ENCODE measurements at places on chromosomes 7 and 10. TPM values are rescaled to one million over a fixed set of nuclear protein-coding genes. Genes with fewer than 3 reads are reported as not detected.
A peak's percentile ranks its signal among the peaks of the same experiment; 100 is the strongest.

The WEE2 gene
- not detected for total RNA-seq

The CFAP70 gene
- 2.5 TPM for total RNA-seq

The CHRM2 gene
- not detected for total RNA-seq

The CALHM2 gene
- total RNA-seq: 40.3 TPM

The TRPV6 gene
- not detected for total RNA-seq

The SRRM3 gene
- total RNA-seq: 4.8 TPM

The NRCAM gene
- 9.1 TPM for total RNA-seq

The PAPOLB gene
- 0.22 TPM for total RNA-seq

The PLXNA4 gene
- 133 TPM for total RNA-seq

The SEMA3E gene
- 3.2 TPM for total RNA-seq

The BICC1 gene
- total RNA-seq: 17.0 TPM

The SLC39A12 gene
- total RNA-seq: 0.35 TPM

DNA sequence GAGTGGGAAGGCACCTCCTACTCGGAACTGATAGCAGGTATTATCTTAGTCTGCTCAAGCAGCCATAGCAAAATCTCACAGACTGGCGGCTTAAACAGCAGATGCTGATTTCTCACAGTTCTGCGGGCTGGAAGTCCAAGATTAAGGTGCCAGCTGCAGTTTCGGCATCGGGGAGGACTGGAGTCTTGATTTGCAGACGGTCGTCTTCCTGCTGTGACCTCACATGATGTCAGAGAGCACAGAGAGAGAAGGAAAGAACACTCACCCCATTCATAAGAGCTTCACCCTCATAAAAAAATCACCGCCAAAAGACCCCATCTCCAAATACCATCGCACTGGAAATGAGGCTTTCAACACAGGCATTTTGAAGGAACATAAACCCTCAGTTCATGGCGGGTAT lies 216.5 kb upstream of the PITRM1 start:
- DNase-seq: no peak

DNA sequence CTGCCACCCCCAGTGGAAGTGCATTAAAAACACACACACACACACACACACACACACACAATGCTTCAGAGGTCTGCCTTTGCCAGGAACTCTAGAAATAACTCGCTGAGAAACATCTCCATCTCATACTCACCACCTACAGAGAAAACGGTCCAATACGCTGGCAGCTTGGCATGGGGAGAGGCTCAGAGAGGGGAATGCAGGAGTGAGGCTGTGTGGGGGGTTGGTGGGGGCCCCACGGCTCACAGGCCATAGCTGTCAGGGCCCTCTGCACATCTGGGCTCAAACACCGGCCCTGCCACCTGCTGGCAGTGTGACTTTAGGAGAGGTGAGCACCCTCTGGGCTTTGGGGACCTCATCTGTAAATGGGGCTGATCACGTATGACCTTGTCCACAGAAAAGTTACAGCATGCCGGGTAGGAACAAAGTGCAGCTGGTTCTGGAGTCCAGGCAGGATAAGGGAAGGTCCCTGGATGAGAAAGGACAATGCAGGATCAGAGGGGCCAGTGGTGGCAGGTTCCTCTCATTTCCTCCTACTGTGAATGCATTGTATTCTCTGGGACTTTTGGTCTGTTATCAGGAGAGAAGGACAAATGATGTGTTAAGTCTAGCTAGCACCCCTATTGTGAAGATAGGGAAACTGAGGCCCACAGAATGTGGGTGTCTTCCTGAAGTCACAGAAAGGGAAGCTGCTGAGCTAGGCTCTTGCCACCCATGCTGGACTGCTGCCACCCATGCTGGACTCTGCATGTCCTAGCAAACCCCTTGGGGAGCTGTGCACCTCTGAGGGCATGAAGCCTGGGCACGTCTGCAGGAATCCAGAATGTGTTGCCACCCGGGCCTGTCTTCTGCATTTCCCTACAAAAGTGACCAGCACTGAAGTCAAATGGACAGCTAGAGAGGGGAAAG lies 404.6 kb downstream of the RPS24 start:
- peak; percentile 71 for DNase-seq

GRCh38 chr7:155722936-155723335 lies 78.5 kb downstream of the RBM33 start:
- DNase-seq: no peak

DNA sequence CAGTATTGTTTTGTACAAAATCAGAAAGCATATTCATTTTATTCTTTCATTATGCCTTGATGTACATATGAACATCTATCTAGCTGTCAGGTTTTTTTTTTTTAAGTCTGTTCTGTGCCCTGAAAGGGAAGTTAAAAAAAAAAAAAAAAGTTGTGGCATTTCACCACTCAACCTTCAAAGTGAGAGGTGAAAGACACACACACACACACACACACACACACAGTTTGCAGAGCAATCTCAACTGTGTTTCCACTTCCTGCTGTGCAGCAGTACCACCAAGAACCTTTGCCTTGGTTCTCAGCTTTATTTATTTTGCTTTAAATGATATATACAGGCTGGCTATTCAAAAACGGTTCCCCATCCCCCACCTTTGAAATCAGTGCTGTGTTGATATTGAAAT lies 955.6 kb downstream of the GATA3 start:
- no peak for DNase-seq

GRCh38 chr7:94406696-94407095 lies 12.0 kb downstream of the COL1A2 start:
- no peak for DNase-seq

DNA sequence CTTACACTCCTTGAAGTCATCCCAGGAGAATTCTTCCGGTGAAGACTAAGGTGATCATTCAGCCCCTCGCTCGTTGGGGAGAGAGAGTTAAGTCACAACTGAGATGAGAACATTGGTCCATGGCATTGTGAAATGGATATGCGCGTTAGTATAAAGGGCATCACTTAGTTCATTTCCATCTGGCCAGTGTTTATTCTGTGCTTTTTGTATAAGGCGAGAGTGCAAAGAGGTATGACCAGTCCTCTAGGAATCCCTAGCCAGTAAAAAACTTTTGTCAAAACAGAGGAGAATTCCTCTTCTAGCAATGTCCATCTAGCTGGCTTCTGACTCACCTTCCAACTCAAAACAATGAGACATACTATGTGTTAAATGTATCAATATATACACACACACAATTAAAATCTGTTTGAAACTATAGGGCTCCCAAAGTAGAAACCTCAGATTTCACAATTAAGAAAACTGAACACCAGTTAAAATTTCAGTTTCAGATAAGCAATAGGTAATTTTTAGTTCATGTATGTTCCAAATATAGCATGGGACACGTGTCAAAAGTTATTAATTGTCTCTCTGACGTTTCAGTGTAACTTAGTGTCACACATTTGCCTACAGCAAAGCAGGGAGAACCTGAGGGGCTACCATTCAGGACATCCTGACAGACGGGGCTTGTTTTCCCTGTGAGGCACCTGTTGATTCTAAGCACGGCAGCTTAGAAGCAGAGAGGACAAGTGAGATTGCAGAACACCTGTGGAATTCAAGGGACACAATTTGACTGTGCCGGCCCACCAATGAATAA lies 158.9 kb downstream of the KLF6 start:
- DNase-seq: no peak

DNA sequence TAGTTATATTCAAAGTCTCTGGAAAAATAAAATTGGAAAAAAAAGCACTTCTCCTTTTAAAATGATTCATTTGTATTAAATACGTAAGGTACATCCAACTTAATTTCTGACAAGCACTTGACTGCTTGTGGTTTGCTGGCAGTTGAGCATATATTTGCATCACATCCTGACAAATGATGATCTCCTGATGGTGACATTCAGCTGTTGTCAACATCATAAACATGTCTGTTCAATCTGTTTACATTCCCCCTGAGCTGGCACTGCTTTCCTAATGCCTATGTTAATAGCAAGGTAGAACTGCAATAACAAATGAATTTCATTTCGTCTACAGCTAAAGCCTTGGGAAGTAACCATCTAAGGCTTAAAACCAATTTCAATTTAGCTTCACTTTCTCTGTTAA lies 24.4 kb downstream of the TSPAN12 start:
- no peak for DNase-seq

DNA sequence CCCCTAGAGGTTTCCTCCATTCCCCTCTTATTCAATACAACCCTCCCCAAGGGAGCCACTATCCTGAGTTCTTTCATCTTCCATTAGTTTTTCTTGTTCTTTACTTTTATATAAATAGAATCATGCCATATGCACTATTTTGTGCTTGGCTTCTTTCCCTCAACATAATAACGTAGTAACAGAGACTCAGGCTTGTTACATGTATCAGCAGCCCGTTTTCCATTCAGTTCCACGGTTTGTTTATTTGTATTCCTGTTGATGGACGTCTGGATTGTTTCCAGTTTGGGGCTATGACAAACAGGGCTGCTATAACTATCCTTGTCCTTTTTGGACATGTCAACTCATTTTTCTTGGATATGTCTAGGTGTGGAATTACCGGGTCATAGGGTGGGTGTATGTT lies 264.4 kb upstream of the MKI67 start:
- DNase-seq: no peak

DNA sequence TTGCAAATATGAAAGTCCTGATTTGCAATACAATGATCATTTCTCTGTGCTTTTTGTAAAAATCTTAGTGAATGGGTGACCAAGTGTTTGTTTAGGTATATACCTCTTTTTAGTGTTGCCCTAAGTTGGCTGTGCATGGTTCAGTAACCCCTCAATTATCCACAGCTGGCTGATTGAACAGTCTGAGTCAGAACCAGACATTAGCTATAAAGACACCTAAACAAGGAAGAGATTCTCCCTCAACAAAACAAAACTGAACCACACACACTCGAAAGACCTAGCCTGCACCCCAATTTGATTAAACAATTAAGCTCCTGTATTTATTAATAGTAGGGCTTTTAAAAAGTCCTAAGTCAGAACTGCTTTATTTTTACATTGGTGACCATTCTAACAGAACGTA lies 2.8 kb downstream of the RSBN1L start:
- DNase-seq: no peak

- no peak for DNase-seq
These were observed 185.5 kb downstream of the EMX2 start for GRCh38 chr10:117728087-117728486.

DNA sequence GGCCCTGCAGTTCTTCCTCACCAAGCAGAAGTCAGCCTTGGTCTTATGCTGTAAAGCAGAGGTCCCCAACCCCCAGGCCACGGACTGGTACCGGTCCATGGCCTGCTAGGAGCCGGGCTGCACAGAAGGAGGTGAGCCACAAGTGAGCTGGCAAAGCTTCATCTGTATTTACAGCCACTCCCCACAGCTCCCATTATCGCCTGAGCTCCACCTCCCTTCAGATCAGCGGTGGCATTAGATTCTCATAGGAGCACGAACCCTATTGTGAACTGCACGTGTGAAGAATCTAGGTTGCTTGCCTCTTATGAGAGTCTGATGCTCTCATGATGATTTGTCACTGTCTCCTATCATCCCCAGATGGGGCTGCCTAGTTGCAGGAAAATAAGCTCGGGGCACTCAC lies 87.6 kb upstream of the NEBL start:
- no peak for DNase-seq

- DNase-seq: no peak
These were observed 178.3 kb downstream of the CDCA7L start for GRCh38 chr7:21767300-21767900.

GRCh38 chr10:51082857-51083256 lies 8.6 kb downstream of the PRKG1 start:
- DNase-seq: no peak

GRCh38 chr7:114630201-114630990 lies 215.8 kb downstream of the FOXP2 start:
- no peak for DNase-seq

DNA sequence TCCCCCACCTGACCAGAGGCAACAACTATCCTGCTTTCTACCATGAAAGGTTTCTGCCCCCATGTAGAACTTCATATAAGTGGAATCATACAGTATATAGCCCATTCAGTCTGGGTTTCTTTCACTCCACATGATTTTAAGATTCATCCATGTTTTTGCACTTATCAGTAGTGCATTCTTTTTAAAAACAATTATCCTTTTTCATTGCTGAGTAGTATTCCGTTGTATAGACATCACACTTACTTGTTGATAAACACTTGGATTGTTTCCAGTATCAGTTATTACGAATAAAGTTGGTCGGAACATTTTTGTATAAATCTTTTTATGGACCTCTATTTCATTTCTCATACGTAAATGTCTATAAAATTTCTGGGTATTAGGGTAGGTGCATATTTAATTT lies 68.7 kb downstream of the CYCS start:
- no peak for DNase-seq

DNA sequence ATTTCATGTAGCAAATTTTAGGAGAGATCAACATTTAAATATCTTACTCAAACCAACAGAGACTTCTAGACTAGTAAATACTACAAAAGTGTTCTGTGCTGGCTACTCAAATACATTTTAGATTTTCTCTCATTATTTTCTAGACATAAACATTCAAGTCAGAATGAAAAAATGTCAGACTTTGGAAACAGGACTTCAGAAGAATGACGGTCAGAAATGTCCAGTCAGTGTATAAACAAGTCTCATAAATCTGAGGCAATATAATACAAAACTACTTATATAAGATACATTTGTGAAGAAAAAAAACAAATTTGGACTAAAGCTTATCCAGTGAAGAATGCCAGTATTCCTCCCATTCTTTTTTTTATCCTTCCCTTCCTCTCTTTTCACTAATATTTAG lies 25.9 kb downstream of the RNLS start:
- DNase-seq: no peak

- DNase-seq: no peak
These were observed 291.7 kb downstream of the THSD7A start for GRCh38 chr7:11540271-11540761.

- DNase-seq: no peak
These were observed 29.5 kb upstream of the ANKRD2 start for GRCh38 chr10:97543025-97543546.

GRCh38 chr7:15725051-15725450 lies 38.6 kb upstream of the MEOX2 start:
- no peak for DNase-seq

GRCh38 chr10:62869958-62870357 lies 53.8 kb upstream of the EGR2 start:
- no peak for DNase-seq

DNA sequence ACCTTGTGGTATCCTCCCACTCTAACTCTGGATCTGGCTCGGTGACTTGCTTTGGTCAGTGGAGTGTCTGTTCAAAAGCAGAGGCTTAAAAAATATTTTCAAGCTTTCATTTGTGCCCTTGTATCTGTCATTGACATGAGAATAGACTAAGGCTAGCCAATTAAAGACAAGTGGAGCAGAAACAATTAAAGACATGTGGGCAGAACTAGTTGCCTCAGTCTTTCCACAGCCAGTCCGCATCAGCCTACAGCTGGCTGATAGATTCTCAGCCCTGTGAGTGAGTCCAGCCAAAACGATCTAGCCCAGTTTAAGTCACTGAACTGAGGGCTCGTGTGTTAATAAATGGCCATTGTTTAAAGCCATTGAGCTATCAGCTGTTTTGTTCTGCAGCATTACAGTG lies 185.2 kb upstream of the DGKB start:
- no peak for DNase-seq
